ENCODE measurements at places on chromosomes 2 and 18.

- no peak for DNase-seq
These were observed 29.0 kb upstream of the GIGYF2 start for GRCh38 chr2:232667989-232668583.

- DNase-seq, result peak; percentile 98
These were observed 1.8 kb downstream of the GYPC start for GRCh38 chr2:126657636-126658318.

GRCh38 chr2:58131191-58132011 is 84.8 kb downstream of the VRK2 start:
- DNase-seq, result no peak

DNA sequence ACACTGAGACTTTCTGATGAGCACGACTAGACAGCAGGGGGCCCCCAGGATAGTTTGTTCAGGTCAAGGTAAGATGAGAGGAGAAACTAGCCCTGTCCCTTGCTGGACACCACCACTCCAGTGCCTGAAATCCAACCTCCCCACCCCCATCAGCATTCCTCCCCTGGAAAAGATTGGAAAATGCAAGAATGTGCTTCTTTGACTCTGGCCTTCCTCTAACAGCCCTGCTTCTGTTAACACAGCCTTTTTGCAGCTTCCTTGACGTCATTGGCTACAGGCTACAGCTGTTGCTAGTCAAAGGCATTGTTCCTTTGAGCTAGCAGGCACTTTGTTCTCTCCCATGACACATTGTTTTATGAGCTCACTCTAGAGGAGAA is 20.1 kb upstream of the LTBP1 start:
- no peak for DNase-seq

GRCh38 chr2:31363956-31364750 is 50.4 kb downstream of the XDH start:
- DNase-seq, result no peak

GRCh38 chr2:48532824-48533223 is 2.9 kb downstream of the STON1 start:
- DNase-seq, result peak; percentile 22

- peak; percentile 59 for DNase-seq
These were observed 42.5 kb upstream of the GLI2 start for GRCh38 chr2:120693121-120693520.

DNA sequence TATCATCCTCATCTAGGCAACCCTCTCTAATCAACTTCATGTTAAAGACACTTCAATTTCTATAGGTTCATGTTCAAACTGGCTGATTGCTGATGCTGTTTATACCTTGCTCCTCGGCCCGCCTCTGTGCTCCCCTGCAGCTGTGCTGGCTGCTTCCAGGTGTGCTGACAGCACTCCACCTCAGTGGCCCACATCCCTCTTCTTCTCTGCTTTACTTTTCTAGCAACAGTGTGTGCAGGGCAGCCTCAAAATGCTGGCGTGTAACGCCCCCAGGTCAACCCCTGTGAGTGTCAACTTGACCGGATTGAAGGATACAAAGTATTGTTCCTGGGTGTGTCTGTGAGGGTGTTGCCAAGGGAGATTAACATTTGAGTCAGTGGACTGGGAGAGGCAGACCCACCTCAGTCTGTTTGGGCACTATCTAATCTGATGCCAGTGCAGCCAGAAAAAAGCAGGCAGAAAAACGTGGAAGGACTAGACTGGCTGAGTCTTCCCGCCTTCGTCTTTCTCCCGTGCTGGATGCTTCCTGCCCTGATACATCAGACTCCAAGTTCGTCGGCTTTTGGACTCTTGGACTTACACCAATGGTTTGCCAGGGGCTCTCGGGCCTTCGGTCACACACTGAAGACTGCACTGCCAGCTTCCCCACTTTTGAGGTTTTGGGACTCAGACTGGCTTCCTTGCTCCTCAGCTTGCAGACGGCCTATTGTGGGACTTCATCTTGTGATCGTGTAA is 94.7 kb downstream of the COL6A3 start:
- DNase-seq, result no peak

DNA sequence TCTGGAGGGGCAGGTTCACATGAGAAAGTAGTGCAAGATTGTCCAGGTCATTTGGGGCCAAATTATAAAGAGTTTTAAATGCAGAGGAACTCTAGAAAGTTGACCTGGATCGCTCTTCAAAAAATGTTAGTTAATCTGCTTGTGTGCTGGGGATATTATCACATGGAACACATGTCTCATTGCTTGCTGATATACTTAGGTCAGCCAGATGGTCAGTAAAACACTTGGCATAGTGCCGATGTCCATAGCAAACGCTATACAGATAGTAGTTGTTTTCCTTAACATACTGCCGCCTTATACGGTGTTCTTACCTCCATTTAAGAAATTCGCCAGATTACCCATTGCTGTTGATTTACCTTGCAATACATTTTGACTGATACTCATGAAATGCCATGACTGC is 103.4 kb upstream of the CWC22 start:
- DNase-seq, result no peak

DNA sequence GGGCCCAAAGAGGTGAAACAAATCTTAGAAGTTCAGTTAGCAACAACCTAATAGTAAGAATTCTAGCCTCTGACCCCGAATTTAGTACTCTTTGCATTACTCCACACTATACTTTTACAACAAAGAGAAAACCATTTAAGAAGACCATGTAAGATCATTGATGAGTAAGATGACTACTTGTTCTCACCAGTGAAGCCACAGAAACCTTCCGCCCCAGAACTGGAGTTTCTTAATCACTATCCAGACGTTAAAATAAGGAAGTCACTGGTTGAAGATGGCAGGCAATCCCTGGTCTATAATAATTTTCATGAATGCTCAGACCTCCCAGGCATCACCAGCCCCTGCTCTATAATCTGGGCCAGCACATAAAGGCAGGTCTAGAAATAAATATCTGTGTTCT is 95.0 kb downstream of the TMEM163 start:
- no peak for DNase-seq

- DNase-seq, result no peak
These were observed 159.2 kb downstream of the RAPGEF4 start for GRCh38 chr2:172894689-172895387.

DNA sequence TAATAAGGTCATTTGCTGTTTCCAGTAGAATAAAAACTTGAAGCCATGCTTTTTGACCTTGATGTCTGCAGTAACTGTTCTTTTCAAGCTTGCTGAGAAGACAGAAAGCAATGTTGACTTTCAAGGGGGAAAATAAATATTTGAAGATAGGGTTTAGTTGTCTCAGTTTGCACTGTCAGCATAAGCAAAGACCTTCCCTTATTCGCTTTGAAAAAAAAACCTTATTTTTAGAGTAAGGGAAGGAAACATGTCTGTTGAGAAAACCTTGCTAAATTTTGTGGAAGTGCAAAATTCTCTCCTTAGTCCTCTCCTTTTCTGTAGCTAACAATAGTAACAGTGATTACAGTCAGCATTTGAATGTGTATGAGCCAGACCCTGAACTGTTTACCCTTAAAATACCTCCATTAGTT is 43.1 kb downstream of the MAP4K4 start:
- no peak for DNase-seq

- DNase-seq, result no peak
These were observed 1.9 kb upstream of the ODC1 start for GRCh38 chr2:10449838-10450691.

DNA sequence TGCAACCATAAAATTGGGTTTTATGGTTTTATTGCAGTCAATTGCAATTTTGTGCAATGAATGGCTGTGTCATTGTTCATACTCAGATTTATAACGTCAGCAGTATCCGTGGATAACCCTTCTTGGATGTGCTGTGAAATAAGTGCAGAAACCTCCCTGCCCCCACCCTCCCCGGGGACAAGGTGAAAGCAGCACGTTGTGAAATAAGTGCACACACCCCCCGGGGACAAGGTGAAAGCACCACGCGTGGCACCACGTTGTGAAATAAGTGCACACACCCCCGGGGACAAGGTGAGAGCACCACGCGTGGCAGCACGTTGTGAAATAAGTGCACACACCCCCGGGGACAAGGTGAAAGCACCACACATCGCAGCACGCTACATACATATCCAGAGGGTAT is 93.6 kb upstream of the NFATC1 start:
- no peak for DNase-seq

- DNase-seq, result no peak
These were observed 20.8 kb downstream of the SLC38A11 start for GRCh38 chr2:164934401-164935117.

DNA sequence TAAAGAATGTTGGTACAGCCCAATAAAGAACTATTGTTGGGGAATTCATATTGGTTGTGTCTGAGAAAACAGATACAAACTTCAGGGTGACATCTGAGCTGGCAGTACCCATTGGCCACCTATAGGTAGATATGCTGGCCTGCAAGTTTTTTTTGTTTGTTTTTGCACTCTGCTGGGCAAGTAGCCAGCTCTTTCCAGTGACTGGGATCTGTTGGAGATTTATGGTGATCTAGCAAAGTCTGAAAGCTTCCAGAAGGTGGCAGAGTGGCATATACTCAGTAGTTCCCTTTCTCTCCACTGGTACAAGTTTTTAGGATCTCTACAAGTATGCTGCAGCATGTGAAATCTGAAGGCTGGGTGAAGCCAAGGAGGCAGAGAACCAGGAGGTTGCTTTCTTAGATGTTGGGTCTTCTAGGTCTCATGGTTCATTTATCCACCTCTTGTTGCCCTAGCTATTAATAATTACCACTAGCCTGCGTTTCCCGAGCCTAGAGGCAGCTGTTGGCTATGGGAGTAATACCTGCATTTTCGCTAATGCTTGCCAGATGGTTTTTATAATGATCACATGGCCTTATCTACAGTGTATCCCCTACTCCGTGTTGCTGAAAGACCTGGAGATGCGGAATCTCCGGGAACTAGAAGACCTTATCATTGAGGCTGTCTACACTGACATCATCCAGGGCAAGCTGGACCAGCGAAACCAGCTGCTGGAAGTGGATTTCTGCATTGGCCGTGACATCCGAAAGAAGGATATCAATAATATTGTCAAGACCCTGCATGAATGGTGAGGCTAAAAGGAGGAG is 9.5 kb downstream of the COPS7B start:
- peak; percentile 83 for DNase-seq

DNA sequence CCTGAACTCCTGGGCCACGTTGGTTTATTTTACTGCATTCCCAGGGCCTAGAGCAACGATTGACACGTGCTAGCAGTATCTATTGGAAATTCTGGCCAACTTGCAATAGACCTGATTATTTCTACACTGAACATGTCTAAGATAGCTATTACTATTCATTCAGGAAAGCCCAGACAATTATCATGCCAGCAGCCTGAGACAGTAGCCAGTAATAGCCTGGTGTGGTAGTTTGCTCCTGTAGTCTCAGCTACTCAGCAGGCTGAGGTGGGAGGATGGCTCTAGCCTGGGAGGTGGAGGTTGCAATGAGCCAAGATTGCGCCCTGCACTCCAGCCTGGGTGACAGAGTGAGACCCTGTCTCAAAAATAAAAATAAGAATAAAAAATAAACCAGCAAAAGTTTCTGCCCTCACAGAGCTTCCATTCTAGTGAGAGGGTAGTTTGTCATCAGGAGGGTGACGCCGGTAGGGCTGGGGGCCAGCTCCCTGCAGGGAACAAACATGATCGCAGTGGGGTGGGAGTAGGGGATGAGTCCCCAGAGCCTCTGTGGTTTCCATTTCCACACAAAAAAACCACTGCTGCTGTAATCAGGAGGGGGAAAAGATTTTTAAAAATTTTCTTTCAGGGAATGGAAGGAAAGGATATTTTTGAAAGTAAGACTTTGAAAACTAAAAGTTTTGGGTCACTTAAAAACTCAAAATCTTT is 4.3 kb downstream of the CASP8 start:
- DNase-seq, result no peak

DNA sequence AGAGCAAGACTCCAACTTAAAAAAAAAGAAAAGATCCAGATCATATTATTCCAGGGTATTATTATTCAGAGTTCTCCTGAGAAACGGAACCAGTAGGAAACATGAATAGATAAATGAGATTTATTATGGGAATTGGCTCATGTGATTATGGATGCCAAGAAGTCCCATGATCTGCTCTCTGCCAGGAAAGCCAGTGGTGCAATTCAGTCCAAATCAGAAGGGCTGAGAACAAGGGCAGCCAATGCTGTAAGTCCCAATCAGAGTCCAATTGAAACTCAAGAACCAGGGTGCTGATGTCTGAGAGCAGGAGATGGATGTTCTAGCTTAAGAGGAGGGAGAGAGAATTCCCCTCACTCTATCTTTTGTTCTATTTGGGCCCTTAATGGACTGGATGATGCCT is 7.8 kb downstream of the SCYGR2 start:
- DNase-seq, result no peak

GRCh38 chr2:208153156-208153555 is 7.2 kb upstream of the CRYGB start:
- no peak for DNase-seq

- DNase-seq, result no peak
These were observed 740.4 kb upstream of the CELF4 start for GRCh38 chr18:38305961-38306360.

DNA sequence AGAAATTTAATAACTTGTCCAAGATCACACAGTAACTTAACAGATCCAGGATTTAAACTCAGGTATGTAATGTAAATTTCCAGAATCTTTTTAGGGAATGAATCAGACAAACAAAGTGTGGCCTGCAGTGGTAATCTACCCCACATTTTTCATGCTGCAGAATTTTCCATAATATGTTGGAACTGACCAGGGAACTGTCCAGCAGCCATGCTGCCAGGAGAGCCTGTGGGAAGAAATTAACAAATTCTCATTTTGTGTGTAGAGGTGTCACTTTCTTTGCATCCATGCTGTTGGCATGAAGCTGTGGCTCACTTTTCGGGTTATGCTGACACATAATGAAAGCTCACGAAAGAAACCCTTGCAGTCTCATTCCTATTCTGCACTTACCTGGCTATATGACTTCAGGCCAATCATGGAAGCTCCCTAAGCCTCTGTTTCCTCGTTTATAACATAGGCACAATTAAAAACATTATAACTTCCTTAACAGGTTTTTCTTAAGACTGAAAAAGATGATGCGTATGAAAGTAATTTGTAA is 54.7 kb downstream of the CDKL4 start:
- no peak for DNase-seq

DNA sequence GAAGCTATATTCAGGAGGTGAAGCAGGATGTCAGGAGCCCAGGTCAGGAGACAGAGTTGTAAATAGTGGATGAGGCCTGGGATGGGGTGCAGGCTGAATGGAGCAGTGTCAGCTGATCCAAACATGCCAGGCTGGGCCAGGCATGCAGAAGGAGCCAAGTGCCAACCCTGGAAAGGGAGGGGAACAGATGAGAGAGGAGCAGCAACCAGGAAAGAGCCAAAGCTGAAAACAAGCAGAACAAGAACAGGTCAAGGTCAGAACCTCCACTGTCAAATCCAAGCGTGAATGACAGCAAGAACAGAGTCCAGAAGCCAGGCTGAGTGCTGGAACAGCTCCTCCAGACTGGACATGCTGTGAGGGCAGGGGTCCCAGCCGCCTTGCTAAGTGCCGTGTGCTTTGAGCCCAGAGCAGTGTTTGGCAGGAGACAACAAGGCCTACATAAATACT is 49.2 kb upstream of the PPP1CB start:
- no peak for DNase-seq

- DNase-seq, result no peak
These were observed 256.2 kb downstream of the PIEZO2 start for GRCh38 chr18:10893196-10893595.

GRCh38 chr2:239193925-239194677 is 206.7 kb downstream of the HDAC4 start:
- DNase-seq, result peak; percentile 4

- no peak for DNase-seq
These were observed 38.0 kb downstream of the CMPK2 start for GRCh38 chr2:6827566-6828298.

GRCh38 chr2:68245066-68245465 is 7.3 kb downstream of the PPP3R1 start:
- DNase-seq, result no peak

Data from ELR (cell line).